ENCODE measurements at places on chromosomes 6 and 20.

DNA sequence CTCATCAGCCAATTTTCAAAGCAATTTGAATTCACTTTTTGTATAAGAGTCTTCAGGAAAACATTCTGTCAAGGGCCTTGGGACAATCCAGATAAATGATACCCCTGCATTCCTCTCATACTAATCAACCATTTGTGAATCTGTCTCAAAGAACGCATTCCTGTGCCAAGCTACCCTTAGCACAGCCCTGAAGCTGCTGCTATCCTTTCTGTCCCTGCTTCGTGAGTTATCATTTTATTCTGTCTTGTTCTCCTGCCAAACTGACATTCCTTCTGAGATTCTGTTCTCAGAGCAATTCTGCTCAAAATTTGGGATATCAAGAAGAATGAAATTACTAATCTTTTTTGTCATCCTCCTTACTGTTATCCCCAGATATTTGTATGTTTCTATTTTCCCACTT, 213.9 kb upstream of the STXBP5 start:
- DNase-seq, result no peak

- no peak for DNase-seq
These were observed 257.4 kb downstream of the HTR1B start for GRCh38 chr6:77205936-77206335.

- no peak for DNase-seq
These were observed 386.5 kb upstream of the SULF2 start for GRCh38 chr20:48171626-48172356.

DNA sequence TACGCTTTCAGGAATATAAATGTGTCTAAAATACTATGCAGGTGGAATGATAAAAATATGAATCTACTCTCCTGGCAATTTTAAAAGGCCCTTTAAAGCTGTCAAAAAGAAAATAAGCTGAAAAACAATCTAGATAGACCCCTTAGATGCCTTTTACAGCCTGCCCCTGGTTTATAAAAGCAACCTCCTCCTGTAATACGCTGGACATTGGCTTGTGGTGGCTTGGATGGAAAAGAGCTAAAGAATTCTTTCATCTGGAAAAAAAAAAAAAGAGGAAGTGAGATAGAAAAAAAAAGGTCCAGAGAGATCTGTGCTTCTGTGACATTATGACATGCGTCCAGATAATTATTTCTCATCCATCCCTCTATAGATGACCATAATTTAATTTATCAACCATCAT, 115.9 kb upstream of the NRSN1 start:
- no peak for DNase-seq

DNA sequence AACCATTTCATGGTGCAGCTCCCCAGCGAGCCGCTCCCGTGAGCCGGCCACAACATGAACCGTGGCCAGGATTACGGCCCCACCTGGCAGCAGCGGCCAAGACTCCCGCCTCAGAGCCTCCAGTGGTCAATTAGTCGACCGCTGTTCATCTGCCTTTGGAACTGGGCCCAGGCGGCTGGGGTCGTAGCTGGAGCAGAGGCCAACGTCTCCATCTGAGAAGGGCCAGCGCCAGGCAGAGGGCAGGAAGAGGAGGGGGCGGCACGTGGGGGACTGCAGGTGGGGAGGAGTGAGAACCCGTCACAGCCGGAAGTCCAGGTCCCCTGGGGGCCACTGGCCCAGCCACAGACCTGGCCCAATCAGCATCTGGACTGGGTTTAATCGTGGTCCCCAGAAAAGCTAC, 184.3 kb downstream of the TAF4 start:
- DNase-seq, result no peak
